ENCODE measurements at places on chromosomes 7 and 10. TPM values are rescaled to one million over a fixed set of nuclear protein-coding genes. Genes with fewer than 3 reads are reported as not detected.
A peak's percentile ranks its signal among the peaks of the same experiment; 100 is the strongest.

GRCh38 chr10:17665747-17666146 is 21.8 kb downstream of the STAM start:
- no peaks in the 10 kb centered on the region for H3K27me3 ChIP-seq
- DNase-seq: no peak
- H3K4me1 ChIP-seq: peaks cover 5% of the 10 kb centered on the region
- H3K27ac ChIP-seq: no peak overlapping the region
- H3K4me3 ChIP-seq: no peak overlapping the region
- H3K36me3 ChIP-seq: peaks cover 3% of the 10 kb centered on the region

DNA sequence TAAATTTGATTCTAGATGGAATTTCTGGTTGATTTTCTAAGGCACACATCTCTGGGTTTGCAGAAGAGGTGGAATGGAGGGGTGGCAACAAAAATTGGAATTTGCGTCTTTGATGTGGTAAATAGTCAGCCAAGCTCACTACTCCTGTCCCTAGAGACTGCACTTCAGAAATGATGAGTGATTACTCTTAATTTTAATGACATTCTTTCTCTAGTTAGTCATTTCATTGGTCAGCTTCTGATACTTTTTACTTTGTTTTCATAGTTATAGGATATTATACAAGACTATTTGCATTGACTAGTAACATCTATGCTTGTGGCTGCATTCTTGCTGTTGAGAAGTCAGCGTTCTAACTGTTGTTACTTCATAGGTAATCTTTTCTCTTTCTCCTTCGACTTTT is 658.3 kb downstream of the SUGCT start:
- no peaks in the 10 kb centered on the region for H3K4me1 ChIP-seq
- no peak for DNase-seq
- H3K36me3 ChIP-seq: no peaks in the 10 kb centered on the region
- H3K27ac ChIP-seq: no peak overlapping the region
- no peak overlapping the region for H3K4me3 ChIP-seq
- no peaks in the 10 kb centered on the region for H3K27me3 ChIP-seq

DNA sequence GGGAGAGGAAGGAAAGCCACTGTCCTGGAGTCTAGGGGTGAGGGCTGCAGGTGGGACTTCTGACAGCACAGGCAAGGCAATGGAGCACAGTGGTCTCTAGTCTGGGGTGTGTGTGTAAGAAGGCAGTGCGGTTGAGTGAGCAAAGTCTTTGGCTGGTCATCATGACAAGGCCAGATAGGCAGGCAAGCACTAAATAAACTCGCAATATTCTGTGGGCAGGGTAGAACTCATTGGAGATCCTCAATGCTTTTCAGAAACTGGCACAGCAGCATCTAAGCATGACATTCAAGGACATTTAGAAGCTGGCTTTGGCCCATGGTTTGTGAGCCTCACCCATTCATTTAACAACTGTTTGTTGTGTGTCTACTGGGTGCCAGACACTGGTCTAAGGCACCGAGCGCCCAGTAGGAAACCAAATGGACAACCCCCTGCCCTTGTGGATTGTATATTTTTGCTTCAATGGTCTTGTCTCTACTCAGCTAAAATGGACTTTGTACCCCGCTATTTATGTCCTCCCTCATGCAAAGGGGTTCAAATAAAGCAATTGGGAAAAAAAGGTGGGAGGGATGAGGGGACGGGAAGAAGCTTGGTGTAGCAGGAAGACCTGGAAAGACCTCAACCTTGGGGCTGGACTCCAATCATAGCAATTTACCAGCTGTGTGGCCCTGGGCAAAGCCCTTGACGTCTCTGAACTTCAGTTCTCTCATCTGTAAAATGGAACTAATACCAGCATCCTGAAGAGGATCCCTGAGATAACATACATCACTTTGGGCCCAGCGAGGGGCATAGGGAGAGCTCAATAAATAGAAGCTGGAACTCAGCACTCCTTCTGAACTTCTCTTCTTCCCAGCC is 116.0 kb downstream of the NEURL1 start:
- peaks cover 2% of the 10 kb centered on the region for H3K36me3 ChIP-seq
- no peak overlapping the region for H3K4me3 ChIP-seq
- no peak overlapping the region for H3K27ac ChIP-seq
- no peak for DNase-seq

GRCh38 chr10:127423218-127423915 is 125.7 kb upstream of the NPS start:
- no peaks in the 10 kb centered on the region for H3K27me3 ChIP-seq
- H3K4me3 ChIP-seq: no peak overlapping the region
- DNase-seq: no peak
- H3K4me1 ChIP-seq: no peaks in the 10 kb centered on the region

GRCh38 chr10:98055841-98056516 is 25.6 kb upstream of the CRTAC1 start:
- H3K27ac ChIP-seq: no peak overlapping the region
- peaks cover 19% of the 10 kb centered on the region for H3K27me3 ChIP-seq
- H3K4me1 ChIP-seq: no peaks in the 10 kb centered on the region
- no peaks in the 10 kb centered on the region for H3K36me3 ChIP-seq

- H3K4me3 ChIP-seq: no peak overlapping the region
- H3K4me1 ChIP-seq: no peaks in the 10 kb centered on the region
- H3K27me3 ChIP-seq: no peaks in the 10 kb centered on the region
- H3K27ac ChIP-seq: no peak overlapping the region
- no peaks in the 10 kb centered on the region for H3K36me3 ChIP-seq
- DNase-seq: no peak
Measured at GRCh38 chr7:145582742-145583303, 533.8 kb upstream of the CNTNAP2 start.

DNA sequence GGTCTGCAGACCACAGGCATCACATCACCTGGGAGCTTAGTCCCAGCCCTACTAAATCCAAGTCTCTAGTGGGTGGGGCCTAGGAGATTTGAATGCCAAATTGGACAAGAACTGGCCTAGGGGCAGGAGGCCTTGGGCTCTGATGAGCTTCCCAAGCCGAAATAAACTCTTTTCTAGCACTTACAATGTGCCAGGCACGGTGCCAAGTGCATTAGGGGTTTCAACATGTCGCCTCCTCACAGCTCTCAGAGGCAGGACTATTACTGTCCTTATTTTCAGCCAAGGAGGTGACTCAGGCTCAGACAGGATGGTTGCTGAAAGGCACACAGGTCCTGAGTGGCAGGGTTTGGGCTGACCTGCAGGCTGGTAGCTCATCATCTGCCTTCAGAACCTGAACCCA is 9.2 kb upstream of the CPA1 start:
- H3K4me3 ChIP-seq: no peak overlapping the region
- H3K27ac ChIP-seq: no peak overlapping the region
- H3K27me3 ChIP-seq: no peaks in the 10 kb centered on the region
- no peaks in the 10 kb centered on the region for H3K36me3 ChIP-seq
- H3K4me1 ChIP-seq: peaks cover 20% of the 10 kb centered on the region

DNA sequence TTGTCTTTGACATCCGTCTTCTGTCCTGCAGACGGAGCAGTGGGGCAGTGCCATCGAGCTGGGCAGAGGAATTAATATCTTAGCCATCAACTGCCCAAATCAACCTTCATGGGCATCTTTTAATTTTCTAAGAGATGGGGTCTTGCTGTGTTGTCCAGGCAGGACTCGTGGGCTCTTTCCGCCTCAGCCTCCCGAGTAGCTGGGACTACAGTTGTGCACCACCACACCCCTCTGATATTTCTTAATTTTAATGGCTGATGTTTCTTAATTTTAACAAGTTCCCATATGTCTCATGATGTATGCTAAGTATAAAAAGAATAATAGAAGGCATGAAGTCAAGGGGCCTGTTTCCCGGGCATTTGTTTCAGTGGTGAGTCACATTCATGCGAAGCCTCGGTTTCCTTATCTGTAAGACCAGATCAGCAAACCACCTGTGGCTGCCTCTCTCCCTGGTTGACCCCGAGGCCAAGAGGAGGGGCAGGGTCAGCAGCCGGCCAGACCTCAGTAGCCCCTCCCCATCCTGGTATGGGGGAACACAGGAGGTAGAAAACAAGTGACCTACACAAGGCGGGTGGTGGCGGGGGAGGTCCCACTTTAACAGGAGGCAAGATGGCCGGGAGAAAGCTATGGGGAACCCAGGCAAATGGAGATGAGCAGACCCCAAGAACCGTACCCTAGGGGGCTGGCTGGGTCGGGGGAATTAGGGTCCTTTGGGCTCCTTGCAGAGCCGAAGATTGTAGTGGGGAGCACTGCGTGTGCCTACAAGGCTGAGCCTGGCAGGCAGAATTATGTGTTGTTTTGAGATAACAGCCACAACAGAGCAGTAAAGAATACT is 85.5 kb downstream of the CUX1 start:
- no peak overlapping the region for H3K27ac ChIP-seq
- no peaks in the 10 kb centered on the region for H3K27me3 ChIP-seq
- H3K4me1 ChIP-seq: no peaks in the 10 kb centered on the region
- DNase-seq: no peak
- H3K4me3 ChIP-seq: no peak overlapping the region

GRCh38 chr10:96585736-96586418 is 935 bp downstream of the TM9SF3 start:
- H3K27me3 ChIP-seq: no peaks in the 10 kb centered on the region
- peak overlapping the region; percentile 93 for H3K27ac ChIP-seq
- peak; percentile 2 for DNase-seq
- H3K4me3 ChIP-seq: peak overlapping the region; percentile 95

- no peak for DNase-seq
- no peaks in the 10 kb centered on the region for H3K27me3 ChIP-seq
- peaks cover 7% of the 10 kb centered on the region for H3K4me1 ChIP-seq
- H3K36me3 ChIP-seq: no peaks in the 10 kb centered on the region
- H3K27ac ChIP-seq: no peak overlapping the region
- no peak overlapping the region for H3K4me3 ChIP-seq
Measured at GRCh38 chr7:87003872-87004798, 55.3 kb downstream of the ELAPOR2 start.

DNA sequence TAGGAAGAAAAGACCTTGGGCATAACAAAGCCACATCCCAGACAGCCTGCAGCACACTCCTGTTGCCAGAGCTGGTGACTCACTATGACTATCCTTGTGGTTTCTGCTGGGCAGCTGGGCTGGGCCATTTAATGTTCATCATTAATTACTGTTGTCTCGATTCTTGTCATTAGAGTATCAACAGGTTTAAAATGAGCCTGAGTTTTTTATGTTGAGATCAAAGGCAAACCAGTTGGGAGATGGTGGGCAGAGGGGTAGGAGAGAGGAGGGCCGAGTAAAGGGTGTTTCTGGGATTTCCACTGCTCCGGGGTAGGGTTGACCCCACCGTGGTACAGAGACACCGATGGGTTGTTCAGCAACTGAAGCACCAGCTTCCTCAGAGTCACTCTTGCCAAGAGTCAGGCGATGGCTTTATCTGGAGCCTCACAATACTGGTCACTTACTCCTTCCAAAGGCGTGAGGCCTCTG is 128.7 kb upstream of the LYZL1 start:
- H3K4me1 ChIP-seq: no peaks in the 10 kb centered on the region
- no peak overlapping the region for H3K4me3 ChIP-seq
- no peak overlapping the region for H3K27ac ChIP-seq
- DNase-seq: no peak
- no peaks in the 10 kb centered on the region for H3K36me3 ChIP-seq

DNA sequence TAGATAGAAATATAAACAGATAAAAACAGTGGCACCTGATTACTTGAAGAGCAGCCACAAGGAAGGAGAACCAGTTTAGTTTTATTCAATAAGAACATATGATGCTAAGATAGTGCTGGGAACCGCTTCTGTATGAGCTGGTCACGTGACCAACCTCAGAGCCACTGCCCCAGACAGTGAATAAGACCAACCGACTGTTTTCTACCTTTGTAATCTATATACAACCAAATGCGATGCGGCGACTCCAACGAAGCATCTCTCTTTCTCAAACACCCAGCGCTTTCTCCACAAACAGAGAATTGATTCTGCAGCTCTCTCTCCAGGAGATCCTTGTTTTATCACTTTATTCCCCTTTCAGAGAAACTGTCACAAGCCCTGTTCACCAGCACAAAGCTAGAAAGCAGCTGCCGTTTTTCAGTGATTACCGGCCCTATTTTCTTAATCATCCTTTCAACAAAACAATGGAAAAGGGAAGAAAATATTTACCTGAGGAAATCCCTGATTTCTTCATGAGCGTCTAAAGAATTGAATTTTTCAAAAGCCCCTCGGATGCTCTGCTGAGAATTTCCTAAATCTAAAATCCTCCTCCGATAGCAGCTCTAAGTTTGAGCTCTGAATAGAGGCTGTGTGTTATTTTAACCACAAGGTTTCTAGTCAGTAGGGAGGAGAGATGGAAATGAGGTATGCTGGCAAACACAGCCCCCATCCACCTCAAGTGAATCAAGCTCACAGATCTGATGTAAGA is 55.7 kb upstream of the JCAD start:
- H3K36me3 ChIP-seq: no peaks in the 10 kb centered on the region
- DNase-seq: no peak
- H3K4me1 ChIP-seq: no peaks in the 10 kb centered on the region
- no peak overlapping the region for H3K27ac ChIP-seq
- no peak overlapping the region for H3K4me3 ChIP-seq

DNA sequence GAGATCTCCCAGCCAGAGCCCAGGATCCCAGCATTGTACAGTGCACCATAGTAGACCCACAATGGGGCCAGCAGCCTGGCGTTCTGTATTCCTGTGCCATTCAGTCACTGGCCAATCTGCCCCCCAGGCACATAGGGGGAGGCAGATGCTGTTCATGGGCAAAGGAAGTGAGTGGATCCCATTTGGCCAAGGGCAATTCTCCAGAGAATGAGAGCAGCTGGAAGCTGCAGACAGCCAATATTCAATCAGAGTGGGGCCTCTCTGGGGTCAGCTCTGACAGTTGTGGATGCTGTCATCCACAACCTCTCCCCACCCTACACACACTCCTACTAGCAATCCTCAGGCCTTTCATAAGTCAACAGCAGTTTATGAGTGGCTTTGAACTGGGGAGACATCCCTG is 17.5 kb downstream of the STEAP1B start:
- no peak overlapping the region for H3K4me3 ChIP-seq
- no peak overlapping the region for H3K27ac ChIP-seq
- no peak for DNase-seq

DNA sequence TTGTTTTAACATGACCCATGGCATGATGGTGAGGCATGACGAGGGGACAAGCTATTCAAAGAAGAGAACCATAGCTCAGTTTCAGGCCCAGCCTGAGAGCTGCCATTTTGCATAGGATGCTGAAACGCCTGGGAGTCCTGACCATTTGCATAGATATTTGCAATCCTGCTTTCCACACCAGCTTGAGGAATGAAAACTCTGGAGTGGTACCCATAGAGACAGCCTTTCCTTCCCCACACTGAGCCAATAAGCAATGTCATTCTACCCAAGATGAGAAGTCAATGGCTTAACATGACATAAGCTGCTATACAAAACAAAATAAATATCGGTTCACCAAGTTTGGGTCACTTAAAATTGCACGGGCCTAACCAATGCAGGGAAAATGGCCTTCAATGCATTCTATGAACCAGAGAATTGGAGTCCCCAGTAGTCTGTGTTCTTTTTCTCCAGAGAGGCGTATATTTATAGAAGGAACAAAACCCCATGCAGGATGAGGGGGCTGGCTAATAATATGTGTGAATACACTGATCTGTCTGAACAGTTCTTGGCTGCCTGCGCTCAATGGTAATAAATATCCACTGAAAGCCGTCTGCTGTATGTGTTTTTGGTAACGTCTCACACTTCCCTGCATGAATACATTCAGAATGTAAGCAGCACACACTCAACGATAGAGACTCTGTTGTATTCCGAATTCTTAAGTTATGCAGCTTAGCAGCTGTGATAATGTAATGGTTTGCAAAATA is 329.3 kb downstream of the FRMD4A start:
- peaks cover 19% of the 10 kb centered on the region for H3K4me1 ChIP-seq
- no peaks in the 10 kb centered on the region for H3K27me3 ChIP-seq
- no peaks in the 10 kb centered on the region for H3K36me3 ChIP-seq
- DNase-seq: no peak

Gene TAS2R41
- 0.73 TPM for total RNA-seq

Gene RET
- not detected for total RNA-seq

Gene MEOX2
- not detected for total RNA-seq

Gene CUBN
- total RNA-seq: 7.9 TPM

Gene AGR3
- total RNA-seq: not detected
